ENCODE measurements at places on chromosomes 5 and 9.

DNA sequence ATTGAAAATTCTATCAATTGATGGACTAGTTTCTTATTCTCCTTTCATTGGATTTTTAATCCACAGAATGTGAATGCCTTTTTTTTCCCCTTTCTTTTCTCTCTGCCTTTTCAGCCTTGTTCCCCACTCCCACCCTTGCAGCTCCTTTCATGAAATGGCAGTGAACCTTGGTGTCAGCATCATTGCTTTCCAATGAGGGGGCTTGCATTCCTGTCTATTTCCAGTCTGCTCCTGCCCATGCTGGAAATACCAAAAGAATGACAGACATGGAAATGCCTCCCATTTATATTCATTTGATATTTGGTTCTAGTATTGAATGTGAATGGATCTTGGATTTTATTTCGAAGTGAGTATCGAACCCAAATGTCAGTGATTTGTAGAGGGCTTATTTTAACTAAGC lies 162.7 kb upstream of the SGCD start:
- no peak for DNase-seq

- DNase-seq, result no peak
These were observed 226.4 kb downstream of the TRIM32 start for GRCh38 chr9:116913536-116913935.

DNA sequence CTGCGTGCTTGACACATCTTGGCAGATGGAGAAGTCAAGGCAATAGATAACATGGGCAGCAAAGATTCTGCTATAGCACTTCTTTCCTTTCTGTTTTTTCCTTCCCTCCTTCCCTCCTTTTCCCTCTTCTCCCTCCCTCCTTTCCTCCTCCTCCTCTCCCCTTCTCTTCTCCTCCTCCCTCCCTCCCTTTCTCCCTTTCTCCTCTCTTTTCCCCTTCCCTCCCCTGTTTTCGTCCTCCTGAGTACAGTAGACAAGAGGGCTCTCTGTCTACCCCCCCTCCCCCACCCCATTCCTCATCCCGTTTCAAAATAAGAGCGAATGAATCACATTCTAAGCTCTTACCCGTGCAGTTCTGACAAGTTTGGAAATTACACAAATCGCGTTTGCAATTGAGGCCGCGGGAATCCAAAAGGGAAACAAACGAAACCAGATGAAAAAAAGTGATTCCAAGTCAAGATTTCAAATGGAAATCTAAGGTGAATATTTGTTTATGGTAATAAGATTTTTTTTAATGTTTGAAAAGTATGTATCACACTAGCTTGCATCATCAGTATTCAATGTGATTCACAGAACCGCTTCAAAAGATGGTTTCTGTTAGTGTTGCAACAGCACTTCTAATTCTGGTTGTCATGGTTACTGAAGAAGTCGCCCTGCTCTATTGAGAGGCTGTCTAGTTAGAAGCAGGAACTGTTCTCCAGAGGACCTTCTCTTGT lies 1.3 kb downstream of the NIM1K start:
- DNase-seq, result peak; percentile 10

GRCh38 chr5:169431386-169431785 lies 130.4 kb upstream of the SLIT3 start:
- no peak for DNase-seq

- no peak for DNase-seq
These were observed 61.5 kb downstream of the FXN start for GRCh38 chr9:69097064-69097463.
